ENCODE measurements at places on chromosomes 2 and 18. TPM values are rescaled to one million over a fixed set of nuclear protein-coding genes. Genes with fewer than 3 reads are reported as not detected.
A peak's percentile ranks its signal among the peaks of the same experiment; 100 is the strongest.

The SLC4A5 gene
- total RNA-seq, result 4.0 TPM

The PRLH gene
- not detected for total RNA-seq

The BOLL gene
- not detected for total RNA-seq

The SRD5A2 gene
- total RNA-seq, result not detected

The GPR45 gene
- not detected for total RNA-seq

The SP100 gene
- 74.6 TPM for total RNA-seq

The LRRTM4 gene
- not detected for total RNA-seq

The CAVIN2 gene
- total RNA-seq, result 6.7 TPM

The SLC4A3 gene
- total RNA-seq, result 1.4 TPM

The LHCGR gene
- total RNA-seq, result not detected

The GALNT13 gene
- total RNA-seq, result 5.2 TPM

The TMEM17 gene
- 8.6 TPM for total RNA-seq

The DNAJC10 gene
- 29.2 TPM for total RNA-seq

DNA sequence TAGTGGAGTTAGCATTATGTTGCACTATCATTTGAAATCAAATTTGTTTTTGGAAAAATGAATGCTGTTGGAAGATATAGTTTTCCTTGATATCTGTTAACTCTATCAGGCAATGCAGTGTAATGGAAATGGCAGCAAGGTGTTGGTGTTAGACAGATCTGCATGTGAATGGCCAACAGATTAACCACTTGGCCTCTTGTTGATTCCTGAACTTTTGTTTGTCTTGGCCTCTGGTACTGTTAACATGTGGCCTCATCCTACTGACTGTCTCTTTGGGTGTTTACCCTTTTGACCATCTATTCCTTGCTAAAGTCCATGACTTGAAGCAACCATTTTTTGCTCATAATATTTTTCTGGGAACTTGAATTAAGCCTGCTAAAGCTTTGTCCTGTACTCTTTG lies 110.2 kb upstream of the CDH2 start:
- no peak for DNase-seq

GRCh38 chr2:35783723-35784122 lies 571.9 kb upstream of the CRIM1 start:
- no peak for DNase-seq

DNA sequence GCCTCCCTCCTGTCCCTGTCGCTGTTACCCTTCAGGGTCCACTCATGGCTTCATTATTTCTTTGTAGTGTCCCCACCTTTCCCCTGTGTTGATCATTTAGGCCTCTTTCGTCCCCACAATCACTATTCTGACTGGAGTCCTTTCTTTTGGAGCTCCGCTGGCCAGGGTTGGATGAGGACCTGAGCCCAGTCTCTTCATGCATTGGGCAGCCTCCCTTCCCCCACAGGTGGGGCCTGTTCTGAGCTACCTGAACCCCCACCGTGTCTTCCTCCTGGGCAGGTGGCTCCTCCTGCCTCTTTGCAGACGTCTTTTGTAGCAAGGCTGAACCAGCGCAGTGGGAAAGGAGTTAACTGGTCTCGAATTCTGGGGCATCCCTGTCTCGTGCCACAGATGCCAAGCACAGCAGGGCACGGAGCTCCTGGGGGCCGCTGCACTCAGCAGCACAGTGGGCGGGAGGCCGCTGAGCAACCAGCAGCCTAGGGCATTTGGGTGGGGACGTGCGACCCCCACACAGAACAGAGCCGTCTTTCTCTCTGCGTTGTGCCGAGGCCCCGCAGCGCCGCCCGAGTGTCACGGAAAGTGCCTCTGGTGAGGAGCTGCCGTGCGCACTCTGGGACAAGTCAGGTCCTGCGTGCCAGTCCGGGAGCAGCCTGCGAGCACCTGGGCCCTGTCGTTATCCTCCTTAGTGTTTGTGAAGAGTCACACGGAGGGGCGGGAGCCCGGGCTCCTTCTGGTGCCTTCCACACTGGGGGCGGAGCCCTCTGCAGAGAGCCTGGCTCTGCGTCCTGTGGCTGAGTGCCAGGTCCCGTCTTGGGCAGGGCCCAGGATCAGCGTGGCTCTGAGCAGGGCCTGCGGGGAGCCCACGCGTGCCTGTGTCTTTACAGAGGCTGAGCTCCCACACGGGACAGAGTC lies 130.1 kb downstream of the NFATC1 start:
- DNase-seq, result peak; percentile 92

- no peak for DNase-seq
Measured at GRCh38 chr18:76392349-76392748, 102.7 kb downstream of the ZNF516 start.

DNA sequence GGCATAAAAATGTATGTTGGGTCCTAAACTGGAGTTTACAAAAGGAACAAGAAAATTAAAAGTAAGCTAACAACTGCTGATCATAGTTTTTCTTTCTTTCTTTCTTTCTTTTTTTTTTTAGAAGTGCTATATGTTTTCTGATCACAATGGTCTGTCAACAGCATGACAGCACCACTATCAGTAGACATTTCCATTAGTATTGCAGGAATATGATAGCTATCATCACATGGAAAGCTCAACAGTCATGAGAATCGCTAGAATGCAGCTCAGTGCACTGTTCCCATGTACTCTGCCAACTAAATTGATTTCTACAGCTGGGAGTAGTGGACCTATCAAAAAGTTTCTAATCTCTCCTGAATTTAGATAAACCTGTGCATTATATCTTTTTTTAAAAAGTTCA lies 950.3 kb upstream of the ACVR2A start:
- no peak for DNase-seq

GRCh38 chr2:15810477-15811150 lies 129.7 kb upstream of the MYCN start:
- DNase-seq, result no peak

DNA sequence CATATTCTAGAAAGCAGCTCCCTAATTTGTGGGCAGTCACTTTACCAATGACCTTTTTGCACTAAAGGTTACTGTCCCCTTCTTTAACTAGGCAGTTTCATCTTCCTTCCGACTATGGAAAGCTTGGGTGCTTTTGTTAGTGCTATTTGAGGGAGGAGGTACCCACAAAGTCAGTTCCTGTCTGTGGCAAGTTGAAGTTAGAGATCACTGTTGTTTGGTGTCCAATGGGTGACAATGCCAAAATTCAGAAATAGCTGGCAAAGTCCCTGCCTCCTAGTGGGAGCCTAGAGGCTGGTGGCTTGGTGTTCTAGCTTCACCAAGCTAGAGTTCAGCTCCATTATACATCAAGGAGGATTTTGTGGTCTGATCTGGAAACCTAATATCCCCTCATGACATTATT lies 87.1 kb upstream of the PNPT1 start:
- DNase-seq, result no peak

- no peak for DNase-seq
Measured at GRCh38 chr2:158359846-158360245, 96.7 kb downstream of the CCDC148 start.

- DNase-seq, result peak; percentile 50
Measured at GRCh38 chr18:44725300-44726058, 44.8 kb downstream of the SETBP1 start.

- no peak for DNase-seq
Measured at GRCh38 chr2:88561646-88562388, 65.4 kb downstream of the EIF2AK3 start.

DNA sequence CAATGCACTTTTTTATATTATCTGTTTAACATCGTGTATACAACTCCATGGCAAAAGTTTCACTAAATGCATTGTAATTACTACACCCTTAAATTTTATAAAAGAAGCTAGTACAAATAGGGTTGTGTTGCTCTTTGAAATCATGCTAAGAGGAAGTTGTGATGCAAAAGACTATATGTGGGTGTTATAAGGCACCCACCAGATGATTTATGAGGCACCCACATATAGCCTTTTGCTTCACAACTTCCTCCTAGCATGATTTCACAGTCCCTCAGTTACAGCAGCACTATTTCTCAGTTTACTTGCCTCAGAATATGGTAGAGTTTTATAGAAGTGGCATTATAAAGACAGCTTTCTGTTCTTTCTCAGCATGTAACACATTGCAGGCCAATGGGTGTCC lies 277.3 kb upstream of the DOK6 start:
- DNase-seq, result no peak

DNA sequence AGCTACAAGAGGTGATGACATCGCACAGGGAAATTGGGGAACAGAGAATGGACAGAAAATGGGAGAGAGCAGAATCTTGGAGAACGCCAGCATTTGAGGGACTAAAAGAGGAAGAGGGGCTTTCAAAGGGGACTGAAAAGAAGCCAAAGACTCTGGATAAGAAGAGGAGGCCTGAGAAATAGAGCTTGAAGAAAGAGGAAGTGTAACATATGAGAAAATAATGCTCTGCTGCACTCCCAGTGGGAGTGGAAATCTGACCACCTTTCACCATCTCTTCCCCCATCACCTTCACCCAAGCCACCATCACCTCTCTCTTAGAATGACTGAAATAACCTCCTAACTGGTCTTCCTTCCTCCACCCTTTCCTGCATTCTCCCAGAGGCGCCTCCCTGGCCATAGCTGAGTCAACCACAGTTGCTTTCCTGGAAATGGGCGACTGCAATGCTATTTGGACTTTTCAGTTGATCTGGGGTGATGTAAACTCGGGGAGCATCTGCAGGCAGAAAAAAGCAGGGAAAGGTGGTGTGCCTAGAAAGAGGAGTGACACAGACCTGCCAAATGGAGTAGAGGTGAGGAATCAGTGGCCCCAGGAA lies 16.8 kb downstream of the CXCR1 start:
- peak; percentile 34 for DNase-seq

- no peak for DNase-seq
Measured at GRCh38 chr18:67875944-67876343, 359.4 kb upstream of the DSEL start.

- DNase-seq, result no peak
Measured at GRCh38 chr2:199804831-199805230, 46.2 kb downstream of the FTCDNL1 start.

GRCh38 chr2:190443778-190444481 lies 35.8 kb downstream of the MFSD6 start:
- DNase-seq, result peak; percentile 32

All from lower leg skin (tissue), 4 donors.